ENCODE measurements at places on chromosomes 3 and 15.

GRCh38 chr15:74608786-74609185, 6.8 kb upstream of the CLK3 start:
- DNase-seq = no peak

GRCh38 chr3:156865732-156866131, 39.6 kb downstream of the LEKR1 start:
- DNase-seq = no peak

GRCh38 chr3:119702530-119703527, at the start of gene CFAP91:
Gene CFAP91 (plus strand): TSS chr3:119703022. CDS start chr3:119703099, 77 bp downstream.
- DNase-seq = peak; percentile 73

GRCh38 chr15:99732751-99733267, 428 bp downstream of the LYSMD4 start:
- DNase-seq = no peak

DNA sequence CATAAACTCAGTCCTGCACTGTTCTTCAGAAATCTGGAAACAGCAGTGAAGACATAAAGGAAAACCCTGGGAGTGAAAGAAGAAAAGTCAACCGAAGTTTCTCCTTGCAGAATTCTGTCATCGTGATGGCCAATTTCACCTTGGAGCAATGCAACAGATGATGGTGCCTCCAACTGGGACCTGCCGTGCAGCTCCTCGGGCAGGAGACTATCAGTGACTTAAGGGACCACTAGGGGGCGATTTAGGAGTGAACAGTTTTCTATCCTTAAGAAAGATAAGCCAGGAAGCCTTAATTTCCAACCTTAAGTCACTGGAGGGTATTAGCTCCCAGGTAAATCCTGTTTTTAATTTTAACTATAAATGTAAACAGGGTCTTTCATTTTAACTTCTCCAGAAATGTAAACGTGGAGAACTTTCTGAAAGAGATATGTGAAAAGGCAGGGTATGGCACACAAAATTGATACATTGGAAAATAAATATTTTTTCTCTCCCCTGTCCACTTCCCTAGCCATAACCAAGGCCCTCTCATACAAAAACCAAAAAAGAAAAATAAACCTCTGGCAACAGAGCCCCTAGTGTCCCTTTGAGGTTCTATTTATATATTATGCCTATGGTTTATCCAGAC, 116.3 kb downstream of the PDZRN3 start:
- DNase-seq = no peak

GRCh38 chr15:38652183-38652794, 87.7 kb upstream of the RASGRP1 start:
- DNase-seq = no peak
